IPS DF 6.9 (cell line): ENCODE measurements at places on chromosomes 7 and 10.

DNA sequence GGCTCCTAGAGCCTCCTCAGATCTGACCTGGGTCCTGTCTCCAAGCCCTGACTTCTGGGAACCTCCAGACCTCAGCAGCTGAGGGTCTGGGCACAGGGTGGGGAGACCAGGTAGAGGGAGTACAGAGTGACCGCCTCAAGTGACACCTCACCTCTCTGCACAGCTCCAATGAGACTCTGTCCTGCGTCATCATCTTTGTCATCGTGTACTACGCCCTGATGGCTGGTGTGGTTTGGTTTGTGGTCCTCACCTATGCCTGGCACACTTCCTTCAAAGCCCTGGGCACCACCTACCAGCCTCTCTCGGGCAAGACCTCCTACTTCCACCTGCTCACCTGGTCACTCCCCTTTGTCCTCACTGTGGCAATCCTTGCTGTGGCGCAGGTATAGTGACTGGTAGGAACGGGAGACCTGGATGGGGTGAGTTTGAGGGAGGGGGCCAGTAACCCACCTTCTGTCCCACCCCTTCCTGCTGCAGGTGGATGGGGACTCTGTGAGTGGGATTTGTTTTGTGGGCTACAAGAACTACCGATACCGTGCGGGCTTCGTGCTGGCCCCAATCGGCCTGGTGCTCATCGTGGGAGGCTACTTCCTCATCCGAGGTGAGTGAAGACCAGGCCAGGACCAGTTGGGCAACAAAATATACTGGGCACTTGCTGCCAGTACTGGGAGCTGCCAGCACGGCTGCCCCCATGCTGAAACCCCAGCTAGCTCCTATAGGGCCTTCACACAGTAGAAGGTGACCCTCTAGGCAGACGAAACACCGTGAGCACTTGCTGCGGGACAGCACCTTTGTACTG lies 17.8 kb downstream of the SMO start:
- DNase-seq, result no peak

DNA sequence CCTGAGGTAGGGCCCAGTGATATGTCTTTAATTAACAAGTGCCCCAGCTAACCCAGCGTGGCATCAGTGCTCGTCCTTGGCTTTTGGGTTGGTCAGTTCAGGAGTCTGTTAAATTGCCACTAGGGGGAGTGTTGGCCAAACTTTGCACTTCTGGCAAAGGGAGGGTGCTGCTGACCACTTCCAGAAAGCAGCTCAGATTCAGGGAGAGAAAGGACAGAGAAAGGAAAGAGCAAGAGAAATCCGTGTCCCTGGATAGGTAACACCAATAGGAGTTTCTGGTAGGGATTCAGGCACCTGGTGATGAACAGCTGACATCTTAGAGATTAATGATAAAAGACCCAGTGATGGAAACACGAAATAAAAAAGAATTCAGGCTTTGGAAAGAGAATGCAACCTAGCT lies 243.1 kb upstream of the AOAH start:
- peak; percentile 76 for DNase-seq

DNA sequence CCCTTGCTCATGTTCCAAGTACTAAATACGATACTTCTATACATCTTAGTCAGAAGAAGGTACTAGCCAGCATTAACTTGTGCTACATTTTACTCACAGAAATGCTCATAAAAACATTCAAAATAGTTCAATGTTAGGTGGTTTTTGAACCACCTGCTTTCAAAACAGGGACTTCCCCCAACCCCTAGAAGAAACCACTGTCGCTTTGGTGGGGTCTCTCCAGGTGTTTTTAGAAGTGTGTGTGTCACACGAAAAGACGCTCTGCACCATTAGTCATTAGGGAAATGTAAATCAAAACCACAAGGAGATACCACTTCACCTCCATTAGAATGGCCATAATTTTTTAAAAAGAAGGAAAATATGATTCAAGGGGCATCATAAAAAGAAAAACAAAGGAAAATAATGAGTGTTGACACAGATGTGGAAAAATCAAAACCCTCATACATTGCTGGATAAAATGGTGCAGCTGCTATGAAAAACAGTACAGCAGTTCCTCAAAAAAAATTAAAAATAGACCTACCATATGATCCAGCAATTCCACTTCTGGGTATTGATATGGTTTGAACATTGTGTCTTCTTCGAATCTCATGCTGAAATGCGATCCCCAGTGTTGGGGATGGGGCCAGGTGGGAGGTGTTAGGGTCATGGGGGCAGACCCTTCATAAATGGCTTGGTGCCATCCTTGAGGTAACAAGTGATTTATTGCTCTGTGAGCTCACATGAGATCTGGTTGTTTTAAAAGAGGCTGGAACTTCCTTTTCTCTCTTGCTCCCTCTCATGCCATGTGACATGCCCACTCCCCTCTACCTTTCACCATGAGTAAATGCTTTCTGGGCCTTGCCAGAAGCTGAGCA lies 74.2 kb downstream of the MALSU1 start:
- DNase-seq, result no peak

- no peak for DNase-seq
These were observed 225.7 kb upstream of the PPP2R2D start for GRCh38 chr10:131675104-131675503.

DNA sequence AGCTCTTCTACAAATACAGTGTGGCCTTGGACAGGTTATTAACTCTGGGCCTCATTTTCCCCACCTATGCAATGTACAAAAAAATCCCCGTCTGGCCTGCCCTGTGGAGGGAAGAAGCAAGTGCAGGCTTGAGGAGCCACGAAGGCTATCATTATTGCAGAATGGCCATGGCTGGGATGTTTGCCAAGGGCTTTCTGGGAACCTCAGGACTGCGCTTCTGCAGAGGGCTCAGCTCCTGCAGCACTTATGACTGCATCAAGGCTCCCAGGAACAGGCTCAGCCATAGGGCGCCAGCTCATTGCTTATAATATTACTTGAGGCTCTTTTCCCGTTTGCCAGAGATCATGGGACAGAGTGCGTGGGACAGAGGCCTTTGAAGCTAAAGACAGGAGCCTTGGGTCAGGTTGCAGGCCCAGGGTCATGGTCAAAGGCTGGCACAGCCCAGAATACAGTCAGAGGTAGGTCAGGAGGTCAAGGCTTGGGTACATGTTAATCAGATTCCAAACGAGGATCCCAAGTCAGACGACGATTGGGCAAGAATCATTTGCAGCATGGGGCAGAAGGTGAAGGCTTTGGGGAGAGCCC lies 20.6 kb upstream of the C10orf105 start:
- DNase-seq, result no peak

- no peak for DNase-seq
These were observed 488.2 kb downstream of the SUGCT start for GRCh38 chr7:40622941-40623501.

- DNase-seq, result no peak
These were observed 179.4 kb downstream of the ELFN1 start for GRCh38 chr7:1849351-1850041.

DNA sequence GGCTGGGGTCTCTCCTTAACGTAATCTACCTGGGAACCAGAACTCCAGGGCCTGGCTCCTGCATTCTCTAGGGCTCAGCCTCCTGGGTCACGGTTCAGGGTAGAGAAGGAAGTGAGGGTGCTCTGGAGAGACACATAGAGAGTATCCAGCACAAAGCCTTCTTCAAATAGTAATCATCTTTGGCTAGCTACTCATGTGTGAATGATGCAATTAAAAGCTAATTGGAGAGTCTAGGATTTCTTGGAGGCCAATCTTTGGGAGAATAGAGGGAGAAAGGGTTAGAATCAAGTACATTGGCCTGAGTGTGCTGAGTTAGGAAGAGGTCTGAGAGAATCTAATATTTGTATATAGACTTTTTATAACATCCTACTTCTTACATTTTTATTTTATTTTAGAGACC lies 24.0 kb upstream of the MALRD1 start:
- no peak for DNase-seq

DNA sequence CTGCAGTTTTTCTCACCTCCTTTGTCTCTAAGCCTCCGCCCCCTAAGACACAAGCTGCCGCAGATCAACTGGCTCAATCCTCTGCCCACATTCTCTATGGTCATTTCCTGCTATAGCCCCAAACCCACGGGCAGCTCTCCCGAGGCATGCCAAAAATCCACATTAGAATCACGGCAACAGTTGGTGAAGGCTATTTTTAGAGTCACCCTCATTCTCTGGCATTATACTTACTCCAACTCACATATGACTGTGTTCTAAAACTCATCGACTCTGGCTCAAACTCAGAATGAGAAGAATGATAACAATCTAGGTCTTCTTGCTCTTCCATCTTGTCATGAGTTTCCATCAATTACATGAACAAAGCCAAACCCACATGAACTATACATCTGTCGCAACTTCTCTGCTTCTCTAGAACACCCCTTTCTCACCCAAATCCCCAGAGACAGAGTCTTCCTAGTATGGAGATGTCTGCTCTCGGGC lies 10.9 kb upstream of the KIAA1549 start:
- DNase-seq, result no peak

- DNase-seq, result no peak
These were observed 74.6 kb downstream of the ATRNL1 start for GRCh38 chr10:115167751-115168150.

DNA sequence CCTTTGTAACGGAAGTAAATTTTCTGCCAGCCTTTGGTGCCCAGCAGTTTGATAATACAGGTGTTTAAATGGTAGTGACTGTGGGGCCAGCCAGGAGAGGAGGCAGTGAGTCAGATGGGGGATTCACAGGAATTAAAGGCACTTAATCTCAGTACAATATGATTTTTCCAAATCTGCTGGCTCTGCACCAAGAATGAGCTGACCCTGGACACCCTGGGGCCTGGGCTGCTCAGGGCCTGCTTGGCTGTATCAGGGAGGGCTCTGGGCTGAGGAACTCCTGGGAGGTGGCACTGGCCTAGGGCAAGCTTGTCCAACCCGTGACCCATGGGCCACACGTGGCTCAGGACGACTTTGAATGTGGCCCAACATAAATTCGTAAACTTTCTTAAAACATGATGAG lies 104.1 kb downstream of the ZMIZ1 start:
- no peak for DNase-seq

GRCh38 chr7:51026341-51026740 lies 243.6 kb upstream of the GRB10 start:
- no peak for DNase-seq

GRCh38 chr7:100089458-100090196 lies 858 bp downstream of the COPS6 start:
- DNase-seq, result no peak

GRCh38 chr7:92404170-92404614 lies 43.1 kb upstream of the GATAD1 start:
- no peak for DNase-seq

DNA sequence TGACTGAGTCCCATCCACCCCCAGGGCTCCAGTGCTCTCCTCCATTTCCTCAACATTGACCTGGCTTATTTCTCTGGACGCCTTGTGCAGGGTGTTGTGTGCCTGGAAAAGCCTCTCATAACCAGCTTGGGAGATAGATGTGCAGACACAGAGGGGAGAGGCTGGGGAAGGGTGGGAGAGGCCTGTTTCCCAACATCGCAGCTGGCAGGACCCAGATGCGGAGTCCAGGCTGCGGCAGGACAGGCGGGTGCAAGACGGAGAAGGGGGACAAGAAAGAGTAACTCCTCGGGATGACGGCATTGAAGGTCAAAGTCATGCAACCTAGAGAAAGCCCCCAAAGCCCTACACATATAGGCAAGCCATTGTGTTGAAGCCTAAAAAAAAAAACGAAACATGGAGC lies 54.1 kb upstream of the ANTXRL start:
- no peak for DNase-seq
